ENCODE measurements at places on chromosomes 11 and 22. TPM values are rescaled to one million over a fixed set of nuclear protein-coding genes. Genes with fewer than 3 reads are reported as not detected.

The PRR5L gene
- 14.6 TPM for total RNA-seq

The MYO18B gene
- 0.07 TPM for total RNA-seq

The GVQW3 gene
- 1.1 TPM for total RNA-seq

The KRTAP5-8 gene
- total RNA-seq: not detected

The LINC01488 gene
- not detected for total RNA-seq

The RAG1 gene
- 0.37 TPM for total RNA-seq

The FAM111B gene
- 7.7 TPM for total RNA-seq

The OR6A2 gene
- not detected for total RNA-seq

The PRR33 gene
- not detected for total RNA-seq

The SHISAL1 gene
- total RNA-seq: 4.1 TPM

The STK33 gene
- total RNA-seq: 4.4 TPM

The CASP5 gene
- total RNA-seq: not detected

The COMT gene
- 166 TPM for total RNA-seq

The APOL3 gene
- total RNA-seq: not detected

The CRYBA4 gene
- not detected for total RNA-seq

The F2 gene
- total RNA-seq: 2.2 TPM

The TRIM66 gene
- 1.5 TPM for total RNA-seq

Data from A549 treated with GW870086 at 1 μM for 4 hours (cell line).